ENCODE measurements at places on chromosomes 5 and 9. TPM values are rescaled to one million over a fixed set of nuclear protein-coding genes. Genes with fewer than 3 reads are reported as not detected.

DNAJB5 gene
- 3.5 TPM for total RNA-seq

- DNase-seq: no peak
- no peak overlapping the region for H3K27ac ChIP-seq
- H3K4me3 ChIP-seq: no peak overlapping the region
Measured at GRCh38 chr5:126857472-126858410, 80.8 kb downstream of the LMNB1 start.

DNA sequence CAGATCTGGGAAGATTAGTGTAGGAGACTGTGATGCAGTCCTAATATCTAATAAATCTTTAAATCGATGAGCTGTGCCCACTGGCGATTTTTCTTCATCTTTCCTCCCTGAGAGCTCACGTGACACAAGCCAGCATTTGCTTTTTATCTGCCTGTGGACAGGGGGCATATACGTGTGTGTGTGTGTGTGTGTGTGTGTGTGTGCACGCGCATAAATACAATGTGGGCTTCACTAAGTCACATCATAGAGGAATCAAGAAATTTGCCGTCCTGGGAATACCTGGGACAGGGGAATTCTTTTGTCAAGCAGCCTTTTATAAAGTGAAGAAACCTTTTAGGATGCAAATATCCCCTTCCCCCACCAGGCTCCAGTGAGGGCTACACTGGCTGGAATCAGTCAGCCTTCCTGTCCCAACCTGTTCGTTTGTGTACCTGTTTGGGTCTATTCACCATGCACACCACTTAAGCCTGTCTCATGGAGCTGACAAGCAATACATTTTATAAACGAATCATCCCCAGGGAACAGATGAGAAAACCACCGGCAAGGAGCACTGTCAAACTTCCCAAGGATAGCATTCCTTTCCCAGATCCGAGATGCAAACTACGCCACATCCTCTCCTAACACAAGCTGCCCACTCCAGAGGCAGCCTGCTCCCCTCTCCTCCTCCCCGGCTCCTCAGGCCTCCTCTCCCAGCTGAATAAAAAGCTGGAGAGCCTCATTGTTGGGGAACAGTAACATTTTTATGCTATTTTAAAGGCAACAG, 2.7 kb downstream of the EPB41L4B start:
- no peak for DNase-seq
- H3K27ac ChIP-seq: no peak overlapping the region
- H3K4me1 ChIP-seq: peaks cover 29% of the 10 kb centered on the region
- no peaks in the 10 kb centered on the region for H3K36me3 ChIP-seq
- H3K4me3 ChIP-seq: no peak overlapping the region
- peaks cover 92% of the 10 kb centered on the region for H3K27me3 ChIP-seq

FAM221B gene
- not detected for total RNA-seq

DMRTA1 gene
- total RNA-seq: 5.7 TPM

CYFIP2 gene
- total RNA-seq: 7.0 TPM

- H3K4me3 ChIP-seq: no peak overlapping the region
- no peak overlapping the region for H3K27ac ChIP-seq
- DNase-seq: no peak
- H3K27me3 ChIP-seq: no peaks in the 10 kb centered on the region
Measured at GRCh38 chr5:74042559-74042958, 416.6 kb downstream of the ARHGEF28 start.

TXNDC8 gene
- total RNA-seq: not detected

WDR31 gene
- 1.1 TPM for total RNA-seq

COL23A1 gene
- total RNA-seq: not detected

Measured in esophagus squamous epithelium (tissue), 5 donors.